ENCODE measurements at places on chromosomes 12 and 14.

- no peak for DNase-seq
These were observed 34.8 kb downstream of the FBXO21 start for GRCh38 chr12:117155278-117156060.

DNA sequence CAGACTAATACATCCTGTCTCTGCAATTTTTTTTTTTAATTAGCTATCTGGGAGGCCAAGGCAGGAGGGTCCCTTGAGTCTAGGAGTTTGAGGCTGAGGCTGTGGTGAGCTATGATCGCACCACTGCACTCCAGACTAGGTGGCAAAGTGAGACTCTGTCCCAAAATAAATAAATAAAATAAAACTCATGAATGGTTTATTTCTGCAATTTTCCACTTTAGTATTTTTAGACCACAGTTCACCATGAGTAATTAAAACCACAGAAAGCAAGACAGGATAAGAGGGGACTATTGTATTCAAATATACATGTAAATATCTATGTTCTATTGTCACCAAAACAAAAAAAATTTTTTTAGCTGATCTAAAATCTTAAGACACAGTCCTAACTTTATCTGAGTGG lies 17.8 kb downstream of the TAOK3 start:
- no peak for DNase-seq

GRCh38 chr14:82911930-82912329 lies 1378.3 kb upstream of the SEL1L start:
- no peak for DNase-seq

- DNase-seq = no peak
These were observed 30.6 kb downstream of the SLC16A7 start for GRCh38 chr12:59626382-59626781.

DNA sequence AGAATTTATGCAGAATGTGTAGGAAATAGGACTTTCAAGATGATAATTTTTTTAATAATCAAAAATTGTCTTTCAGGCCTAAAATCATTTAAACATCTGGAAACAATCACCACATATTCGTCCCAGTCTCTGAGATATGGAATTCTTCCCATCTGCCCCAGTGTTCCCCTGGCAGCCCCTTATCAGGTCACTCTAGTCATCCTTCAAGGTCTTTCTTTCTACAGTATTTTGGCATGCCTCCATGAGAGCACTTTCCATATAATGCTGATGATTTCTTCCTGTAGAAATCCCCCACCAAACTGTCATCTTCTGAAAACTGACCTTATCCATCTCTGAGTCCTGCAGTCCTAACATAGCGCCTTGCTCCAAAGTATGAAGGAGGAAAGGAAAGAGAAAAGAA lies 422.1 kb downstream of the RPS29 start:
- no peak for DNase-seq

- no peak for DNase-seq
These were observed 16.4 kb upstream of the RNASE4 start for GRCh38 chr14:20667957-20668356.

GRCh38 chr14:104979758-104980610 lies 1.8 kb upstream of the AHNAK2 start:
- DNase-seq = no peak

DNA sequence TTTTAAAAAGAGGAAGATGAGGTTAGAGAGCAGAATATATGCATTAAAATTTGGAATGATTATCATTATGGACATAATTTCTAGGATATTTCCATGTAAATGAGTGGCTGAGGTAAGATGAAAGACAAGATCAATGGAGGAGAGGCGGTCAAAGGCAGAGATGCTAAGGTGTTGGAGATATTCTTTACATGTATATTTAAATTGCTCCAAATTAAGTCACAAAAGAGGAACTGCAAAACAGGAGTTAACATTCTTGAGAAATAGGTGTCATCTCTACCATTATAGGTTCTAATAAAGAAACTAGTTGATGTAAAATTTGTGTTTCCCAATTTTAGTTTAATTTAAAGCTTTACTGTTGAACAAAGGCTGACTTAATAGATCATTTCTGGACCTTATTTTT lies 268.5 kb upstream of the PPFIA2 start:
- DNase-seq = no peak

- no peak for DNase-seq
These were observed 8.0 kb downstream of the LRRC74A start for GRCh38 chr14:76834241-76834661.

DNA sequence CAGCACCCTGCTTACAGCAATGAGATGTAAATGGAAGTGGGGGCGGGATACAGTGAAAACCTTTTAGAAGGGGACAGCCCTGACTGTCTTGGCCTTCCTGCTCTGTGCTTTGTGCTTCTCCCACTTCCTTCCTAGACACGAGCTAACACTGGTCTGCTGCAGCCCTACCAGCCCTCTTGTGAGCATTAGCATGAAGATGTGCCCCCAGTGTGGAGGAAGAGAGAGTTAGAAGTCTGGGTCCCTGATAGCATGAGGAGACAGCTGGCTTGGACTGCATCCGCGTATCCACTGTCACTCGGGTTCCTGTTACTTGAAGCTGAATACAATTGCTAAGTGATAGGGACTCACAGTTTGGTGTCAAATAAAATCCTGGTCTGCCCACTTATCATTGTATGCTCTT lies 248.1 kb upstream of the SOX5 start:
- no peak for DNase-seq

DNA sequence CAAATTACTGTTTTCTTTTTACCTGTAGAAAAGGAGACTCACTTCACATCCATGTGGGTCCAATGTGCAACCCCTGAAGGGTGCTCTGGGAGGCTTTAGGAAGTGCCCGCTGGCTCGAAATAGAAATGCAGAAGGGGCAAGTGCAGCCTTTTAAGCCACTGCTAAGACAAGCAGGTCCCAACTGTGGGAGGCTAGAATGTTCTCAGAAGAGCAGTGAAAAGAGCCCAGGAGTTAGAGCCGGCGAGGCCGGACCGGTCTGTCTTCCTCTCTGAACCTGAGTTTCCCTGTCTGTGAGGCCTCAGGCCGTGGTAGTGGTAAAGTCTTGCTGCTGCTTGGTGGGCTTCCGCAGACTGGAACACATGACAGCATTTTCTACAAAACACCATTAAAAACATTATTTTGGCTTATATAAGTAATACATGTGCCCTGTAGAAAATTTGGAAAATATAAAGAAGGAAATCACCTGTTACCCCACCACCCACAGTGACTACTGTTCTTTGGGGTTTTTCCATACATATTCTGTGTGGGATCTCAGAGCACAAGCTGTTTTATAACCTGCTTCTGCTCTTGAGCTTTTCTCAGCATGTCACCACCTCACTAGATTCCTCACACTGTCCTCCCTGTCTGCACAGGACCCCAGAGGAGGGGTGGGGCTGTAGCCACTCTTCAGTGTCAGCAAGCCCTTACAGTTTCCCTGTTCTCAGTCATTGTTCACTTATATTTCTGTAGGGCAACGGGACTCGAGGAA lies 6.0 kb downstream of the CKB start:
- DNase-seq = no peak

DNA sequence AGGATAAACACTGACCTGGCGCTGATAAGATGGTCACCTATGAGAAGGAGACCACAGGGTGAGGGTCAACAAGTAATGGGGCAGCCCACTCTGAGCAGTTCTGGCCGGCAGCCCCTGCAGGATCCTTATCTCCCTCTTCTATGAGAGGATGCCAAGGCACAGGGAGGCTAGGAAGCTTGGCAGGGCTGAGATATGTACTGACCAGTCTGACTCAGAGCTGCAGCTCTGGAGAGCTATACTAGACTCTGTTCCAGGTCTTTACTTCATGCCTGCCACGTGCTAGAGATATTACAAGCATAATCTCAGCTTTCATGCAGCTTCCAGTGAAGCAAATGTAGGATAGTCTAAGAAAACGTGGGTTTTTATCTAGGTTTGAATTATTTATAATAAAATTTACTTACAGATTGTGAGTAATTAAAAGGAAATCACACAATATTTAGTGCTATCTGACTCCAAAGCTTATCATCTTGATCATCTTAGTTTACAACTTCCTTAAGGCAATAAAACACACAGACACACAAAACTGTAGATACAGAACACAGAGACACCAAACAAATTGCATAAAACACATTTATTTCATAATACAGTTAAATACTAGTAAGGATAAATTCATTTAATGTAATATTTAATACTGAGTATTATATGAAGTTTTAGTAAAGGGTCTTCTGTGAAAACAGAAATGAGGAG lies 32.3 kb downstream of the GIT2 start:
- DNase-seq = no peak

DNA sequence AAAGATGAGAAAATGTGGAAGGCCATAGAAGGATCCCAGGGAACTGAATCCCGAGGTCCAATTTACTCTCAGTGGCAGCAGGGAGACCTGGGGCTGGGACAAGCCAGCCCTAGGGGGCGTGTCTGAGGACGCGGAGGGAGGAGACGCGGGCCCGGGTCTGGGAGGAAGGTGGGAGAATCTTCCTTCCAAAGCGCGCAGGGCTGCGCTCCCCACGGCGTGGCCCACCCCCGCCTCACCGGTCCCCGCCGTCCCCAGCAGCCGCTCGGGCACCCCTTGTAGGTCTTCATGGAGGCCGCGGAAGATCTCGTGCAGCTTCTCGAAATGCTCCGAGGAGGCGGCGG lies 323 bp downstream of the VTI1B start:
- DNase-seq = no peak

DNA sequence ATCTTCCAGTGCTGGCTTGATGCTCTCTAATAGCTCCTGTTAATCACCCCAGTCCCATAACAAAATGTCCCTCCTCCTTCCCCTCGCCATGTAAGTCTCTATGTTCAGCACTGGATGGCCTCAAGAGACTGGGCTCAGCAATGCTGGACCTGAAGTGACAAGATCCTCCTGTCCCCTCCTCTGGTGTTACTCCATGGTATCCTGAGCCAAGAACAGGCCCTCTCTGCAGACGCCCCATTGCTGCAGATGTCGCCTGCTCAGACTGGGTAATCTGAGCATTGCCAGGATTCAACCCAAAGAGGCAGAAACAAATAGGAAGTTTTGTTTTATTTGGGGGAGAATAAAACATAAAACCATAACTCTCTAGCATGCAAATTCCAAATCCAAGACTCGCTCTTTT lies 149.7 kb downstream of the NTF3 start:
- no peak for DNase-seq

- DNase-seq = no peak
These were observed 18.6 kb upstream of the TEAD4 start for GRCh38 chr12:2940564-2940963.

- DNase-seq = no peak
These were observed 43.6 kb upstream of the NAA30 start for GRCh38 chr14:57346741-57347140.

DNA sequence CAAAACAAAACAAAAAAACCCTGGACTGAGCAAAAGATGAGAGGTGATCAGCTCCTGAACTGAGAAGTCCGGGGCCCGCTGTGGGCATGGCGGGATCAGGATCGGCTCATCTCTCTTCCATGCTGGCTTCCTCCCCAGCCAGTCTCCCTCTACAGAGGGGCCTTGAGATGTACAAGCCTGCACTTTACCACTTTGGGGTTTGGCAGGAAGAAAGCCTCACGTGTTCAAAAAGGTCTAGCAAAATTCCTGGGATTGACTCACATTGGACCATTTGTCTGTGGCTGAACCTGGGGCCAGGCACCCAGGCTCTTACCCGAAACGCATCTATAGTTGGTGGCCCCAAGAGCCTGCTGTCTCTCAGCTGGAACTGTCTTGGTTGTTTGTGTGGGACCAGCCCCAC lies 89.0 kb downstream of the SLC24A4 start:
- DNase-seq = no peak

DNA sequence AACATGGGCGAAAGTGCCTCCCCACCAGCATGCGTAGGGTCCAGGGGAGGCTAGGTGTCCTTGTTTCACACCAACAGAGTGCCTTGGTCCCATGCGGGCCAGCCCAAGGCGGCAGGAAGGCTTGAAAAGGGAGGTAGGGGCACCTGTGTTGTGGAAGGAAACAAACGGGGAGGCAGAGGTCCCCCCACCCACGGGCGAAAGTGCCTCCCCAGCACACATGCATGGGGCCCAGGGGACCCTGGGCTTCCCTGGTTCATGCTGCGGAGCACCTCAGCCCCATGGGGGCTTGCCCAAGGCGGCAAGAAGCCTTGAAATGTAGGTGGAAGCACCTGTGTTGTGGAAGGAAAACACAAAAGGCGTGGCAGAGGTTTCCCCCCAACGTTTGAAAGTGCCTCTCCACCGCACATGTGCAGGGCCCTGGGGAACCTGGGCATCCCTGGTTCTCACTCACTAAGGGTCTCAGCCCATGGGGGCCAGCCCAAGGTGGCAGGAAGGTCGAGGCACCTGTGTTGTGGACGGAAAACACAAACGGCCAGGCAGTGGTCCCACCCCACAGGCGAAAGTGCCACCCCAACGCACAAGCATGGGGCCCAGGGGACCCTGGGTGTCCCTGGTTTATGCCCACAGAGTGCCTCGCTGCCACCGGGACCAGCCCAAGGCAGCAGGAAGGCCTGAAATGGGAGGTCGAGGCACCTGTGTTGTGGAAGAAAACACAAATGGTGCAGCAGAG lies 374.7 kb downstream of the ALG10 start:
- DNase-seq = no peak
